ENCODE measurements at places on chromosomes 2 and 18. TPM values are rescaled to one million over a fixed set of nuclear protein-coding genes. Genes with fewer than 3 reads are reported as not detected.

The NCOA1 gene
- polyA plus RNA-seq, result 1.8 TPM

The SLC5A7 gene
- polyA plus RNA-seq, result not detected

The RNU2-63P gene
- not detected for polyA plus RNA-seq

The NR4A2 gene
- 0.32 TPM for polyA plus RNA-seq

The SCG2 gene
- not detected for polyA plus RNA-seq

The TUBB8B gene
- polyA plus RNA-seq, result not detected

The C18orf54 gene
- polyA plus RNA-seq, result 6.4 TPM

The FKBP1B gene
- polyA plus RNA-seq, result 0.21 TPM

The OBSL1 gene
- not detected for polyA plus RNA-seq

The CPO gene
- not detected for polyA plus RNA-seq

The BIN1 gene
- polyA plus RNA-seq, result 16.4 TPM

The PLEKHA3 gene
- 10.6 TPM for polyA plus RNA-seq

The REG3A gene
- not detected for polyA plus RNA-seq

The DCDC2C gene
- not detected for polyA plus RNA-seq

The CSRNP3 gene
- not detected for polyA plus RNA-seq

The IL36B gene
- not detected for polyA plus RNA-seq

The PPIL3 gene
- 47.3 TPM for polyA plus RNA-seq

The FOXD4L1 gene
- not detected for polyA plus RNA-seq

The C2orf80 gene
- not detected for polyA plus RNA-seq

The TSGA10 gene
- 8.1 TPM for polyA plus RNA-seq

The CHST10 gene
- polyA plus RNA-seq, result 11.4 TPM

The ELOA2 gene
- polyA plus RNA-seq, result not detected

The RESP18 gene
- not detected for polyA plus RNA-seq

The SERPINB7 gene
- polyA plus RNA-seq, result not detected

The AGXT gene
- not detected for polyA plus RNA-seq

The SP5 gene
- not detected for polyA plus RNA-seq

The MFF gene
- 128 TPM for polyA plus RNA-seq

The LYG1 gene
- 0.33 TPM for polyA plus RNA-seq

The SPEG gene
- not detected for polyA plus RNA-seq

The ZSWIM2 gene
- polyA plus RNA-seq, result not detected

The RAD51AP2 gene
- not detected for polyA plus RNA-seq

The KRTCAP3 gene
- 0.48 TPM for polyA plus RNA-seq

The IL36A gene
- polyA plus RNA-seq, result not detected

The MAB21L4 gene
- not detected for polyA plus RNA-seq

Data from GM12878 (cell line).